ENCODE measurements at places on chromosomes 2 and 18. TPM values are rescaled to one million over a fixed set of nuclear protein-coding genes. Genes with fewer than 3 reads are reported as not detected.

- peaks cover 2% of the 10 kb centered on the region for H3K36me3 ChIP-seq
- no peak overlapping the region for H3K27ac ChIP-seq
- no peak overlapping the region for H3K4me3 ChIP-seq
Measured at GRCh38 chr2:206354129-206354528, 79.7 kb downstream of the ZDBF2 start.

- H3K27me3 ChIP-seq: no peaks in the 10 kb centered on the region
- peak overlapping the region; percentile 24 for H3K4me3 ChIP-seq
- DNase-seq: peak; percentile 60
- peaks cover 21% of the 10 kb centered on the region for H3K4me1 ChIP-seq
Measured at GRCh38 chr2:96806468-96807126, 9.5 kb upstream of the CNNM3 start.

GRCh38 chr2:168684921-168685599, 117.4 kb upstream of the NOSTRIN start:
- no peaks in the 10 kb centered on the region for H3K4me1 ChIP-seq
- no peak overlapping the region for H3K4me3 ChIP-seq
- no peaks in the 10 kb centered on the region for H3K27me3 ChIP-seq
- no peaks in the 10 kb centered on the region for H3K36me3 ChIP-seq
- DNase-seq: no peak

- H3K4me3 ChIP-seq: no peak overlapping the region
- H3K27ac ChIP-seq: no peak overlapping the region
- H3K36me3 ChIP-seq: peaks cover 30% of the 10 kb centered on the region
- no peaks in the 10 kb centered on the region for H3K27me3 ChIP-seq
Measured at GRCh38 chr2:47054036-47054555, 101.0 kb downstream of the STPG4 start.

DNA sequence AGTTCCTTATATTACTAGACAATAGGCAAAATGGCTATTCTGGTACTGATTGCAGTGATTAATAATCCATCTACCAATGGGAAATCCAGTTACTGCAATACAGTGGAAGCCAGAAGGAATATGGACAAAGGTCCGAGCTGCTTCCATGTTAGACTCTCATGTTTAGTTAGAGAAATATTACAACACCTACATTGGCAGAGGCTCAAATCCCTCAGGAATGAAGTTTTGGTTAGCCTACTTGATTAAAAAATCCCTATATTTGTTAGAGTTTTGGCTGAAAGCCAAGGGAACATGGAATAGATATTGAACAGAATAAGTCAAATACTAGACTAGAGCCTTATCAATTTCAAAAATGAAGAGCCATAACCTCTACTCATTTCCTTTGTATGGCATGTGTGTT, 48.5 kb downstream of the ARL6IP6 start:
- H3K4me1 ChIP-seq: no peaks in the 10 kb centered on the region
- no peak overlapping the region for H3K27ac ChIP-seq
- H3K27me3 ChIP-seq: no peaks in the 10 kb centered on the region
- peaks cover 20% of the 10 kb centered on the region for H3K36me3 ChIP-seq
- no peak for DNase-seq

Gene GGCX
- total RNA-seq: 22.8 TPM

Gene LOXL3
- 0.60 TPM for total RNA-seq

- H3K27me3 ChIP-seq: peaks cover 60% of the 10 kb centered on the region
- H3K4me1 ChIP-seq: peaks cover 21% of the 10 kb centered on the region
- H3K4me3 ChIP-seq: peak overlapping the region; percentile 74
- no peak overlapping the region for H3K27ac ChIP-seq
Measured at GRCh38 chr2:144522897-144523595, 3.1 kb upstream of the ZEB2 start.

- H3K4me3 ChIP-seq: no peak overlapping the region
- DNase-seq: no peak
- H3K27ac ChIP-seq: peak overlapping the region; percentile 87
- peaks cover 36% of the 10 kb centered on the region for H3K4me1 ChIP-seq
Measured at GRCh38 chr2:168243061-168243460, 4.3 kb downstream of the STK39 start.

Data from activated CD4-positive, alpha-beta memory T cell treated with anti-CD3 and anti-CD28 coated beads, Interleukin-2, amount 10 ng/mL, durations not matched to agents 7 days and 5 days (primary cell).